Muscle of leg (tissue), 16 donors: ENCODE measurements at places on chromosomes 4 and X. TPM values are rescaled to one million over a fixed set of nuclear protein-coding genes. Genes with fewer than 3 reads are reported as not detected.
A peak's percentile ranks its signal among the peaks of the same experiment; 100 is the strongest.

Gene LGI2
- total RNA-seq: 2.6 TPM

Gene WAS
- 2.1 TPM for total RNA-seq

Gene CLNK
- 0.04 TPM for total RNA-seq

DNA sequence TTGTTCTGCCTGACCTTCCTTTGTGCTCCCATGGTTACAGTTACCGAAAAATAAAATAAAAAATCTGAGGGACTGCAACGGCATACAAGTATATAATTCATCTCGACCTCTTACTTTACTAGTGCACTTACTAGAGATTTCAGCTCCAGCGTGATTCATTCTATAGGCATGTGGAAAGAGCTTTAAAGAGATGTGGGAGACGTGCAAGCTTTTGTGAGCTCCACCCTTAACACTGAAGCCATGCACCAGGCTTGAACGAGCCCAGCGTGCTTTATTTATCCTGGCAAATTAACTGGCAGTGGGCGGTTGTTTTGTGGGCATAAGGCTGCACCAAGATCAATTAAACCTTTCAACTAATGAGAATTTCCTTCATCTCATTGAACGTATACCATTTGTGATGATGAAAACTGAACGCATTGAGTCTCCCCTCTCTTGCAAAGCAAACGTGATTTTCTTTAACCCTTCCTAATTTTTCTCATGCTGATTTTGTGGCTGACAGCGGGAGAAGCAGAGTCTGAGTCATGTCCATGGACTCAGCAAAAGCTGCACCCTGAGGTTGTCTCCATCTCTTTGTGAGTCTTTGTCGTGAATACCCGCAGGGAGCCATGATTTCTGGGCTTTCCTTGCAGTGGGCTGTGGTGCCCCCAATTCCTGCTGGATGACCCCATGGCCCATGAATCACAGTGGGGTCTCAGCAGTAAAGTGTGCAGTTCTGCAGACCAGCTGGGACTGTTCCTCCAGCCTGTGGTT lies 60.1 kb downstream of the MXRA5 start:
- peaks cover 7% of the 10 kb centered on the region for H3K27me3 ChIP-seq
- DNase-seq: peak; percentile 53
- no peak overlapping the region for H3K4me3 ChIP-seq
- no peak overlapping the region for H3K27ac ChIP-seq

DNA sequence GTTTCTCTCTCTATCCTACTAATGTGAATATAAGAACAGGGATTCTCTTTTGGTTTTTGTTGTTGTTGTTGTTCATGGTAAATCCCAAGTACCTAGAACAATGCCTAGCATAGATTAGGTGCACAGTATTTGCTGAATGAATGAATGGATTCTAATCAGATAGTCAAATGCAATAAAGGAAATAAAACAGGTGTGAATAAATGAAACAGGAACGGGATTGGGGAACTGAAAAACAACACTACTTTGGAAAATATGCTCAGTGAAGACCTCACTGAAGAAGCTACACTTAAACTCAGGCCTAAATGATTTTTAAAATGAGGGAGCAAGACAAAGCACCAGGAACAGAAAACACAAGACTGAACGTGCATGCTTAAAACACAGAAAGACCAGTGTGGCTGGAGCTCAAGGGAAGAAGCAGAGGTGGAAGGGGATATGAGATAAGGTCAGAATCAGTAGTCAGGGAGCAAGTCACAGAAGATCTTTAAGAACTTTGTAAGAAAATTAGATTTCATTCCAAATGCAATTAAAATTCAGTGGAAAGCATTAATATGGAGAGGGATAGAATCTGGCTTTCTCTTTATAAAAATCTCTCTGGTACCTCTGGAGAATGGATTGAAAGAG lies 144.7 kb downstream of the ZAR1 start:
- no peaks in the 10 kb centered on the region for H3K36me3 ChIP-seq
- H3K27ac ChIP-seq: no peak overlapping the region
- no peaks in the 10 kb centered on the region for H3K27me3 ChIP-seq
- H3K4me3 ChIP-seq: no peak overlapping the region
- no peak for DNase-seq

GRCh38 chr4:26992657-26993361 lies 132.2 kb downstream of the STIM2 start:
- H3K27me3 ChIP-seq: no peaks in the 10 kb centered on the region
- peak; percentile 89 for DNase-seq
- H3K4me3 ChIP-seq: no peak overlapping the region
- peak overlapping the region; percentile 81 for H3K27ac ChIP-seq
- peaks cover 9% of the 10 kb centered on the region for H3K4me1 ChIP-seq
